Pancreas (tissue), 10 donors: ENCODE measurements at places on chromosomes 16 and 17. TPM values are rescaled to one million over a fixed set of nuclear protein-coding genes. Genes with fewer than 3 reads are reported as not detected.

C16orf90 gene
- not detected for total RNA-seq

KRTAP1-4 gene
- not detected for total RNA-seq

CMTM2 gene
- not detected for total RNA-seq

TP53TG3B gene
- total RNA-seq, result not detected

CASKIN2 gene
- 20.7 TPM for total RNA-seq

CCL16 gene
- total RNA-seq, result not detected

CDH11 gene
- 2.1 TPM for total RNA-seq

PCTP gene
- total RNA-seq, result 9.3 TPM
